DMS79 (cell line): ENCODE measurements at places on chromosomes 16 and 17.
A peak's percentile ranks its signal among the peaks of the same experiment; 100 is the strongest.

- no peak for DNase-seq
Measured at GRCh38 chr17:32155896-32156295, 13.6 kb downstream of the RHOT1 start.

- no peak for DNase-seq
Measured at GRCh38 chr17:47188271-47188875, 722 bp downstream of the CDC27 start.

DNA sequence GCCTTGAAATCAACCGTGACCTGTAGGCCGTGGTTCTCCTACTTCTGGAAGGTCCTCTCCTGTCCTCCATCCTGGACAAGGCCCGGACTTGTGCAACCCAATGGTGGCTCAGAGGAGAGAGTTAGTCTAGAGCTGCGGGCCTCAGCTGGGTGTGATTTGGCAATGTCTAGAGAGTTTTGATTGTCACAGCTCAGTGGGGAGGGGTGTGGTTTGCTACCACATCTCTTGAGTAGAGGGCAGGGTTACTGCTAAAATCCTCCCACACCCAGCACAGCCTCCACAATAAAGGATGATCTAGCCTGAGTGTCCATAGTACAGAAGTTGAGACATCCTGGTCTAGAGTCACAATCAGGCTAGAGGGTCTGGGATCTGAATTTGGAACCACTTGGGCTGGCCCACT lies 40.3 kb downstream of the MYH13 start:
- DNase-seq: no peak

DNA sequence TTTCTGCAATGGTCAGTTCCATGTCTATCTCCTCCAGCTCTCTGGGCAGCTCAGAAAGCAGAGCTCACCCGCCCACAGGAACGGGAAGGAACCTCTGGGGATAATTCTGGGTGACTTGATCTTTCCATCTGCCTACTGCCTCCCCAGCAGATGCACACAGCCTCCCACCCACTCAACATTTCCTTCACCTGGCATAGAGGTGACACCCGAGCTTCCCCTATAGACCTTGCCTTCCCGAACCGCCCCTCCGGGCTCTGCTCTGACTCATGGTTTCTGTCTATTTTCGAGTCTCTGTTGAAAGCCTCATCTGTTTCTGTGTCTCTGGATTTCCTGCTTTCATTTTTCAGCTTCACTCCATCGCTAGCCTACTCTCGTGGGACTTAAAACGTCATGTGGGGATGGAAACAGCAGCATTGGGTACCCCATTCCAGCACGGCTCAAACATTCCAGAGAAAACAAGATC lies 11.4 kb downstream of the GGA3 start:
- DNase-seq: no peak

- no peak for DNase-seq
Measured at GRCh38 chr17:19386974-19387920, at the start of gene MFAP4. Gene MFAP4, minus strand, starts transcription at chr17:19387190. Its CDS starts 35 bp downstream, at chr17:19387155.

DNA sequence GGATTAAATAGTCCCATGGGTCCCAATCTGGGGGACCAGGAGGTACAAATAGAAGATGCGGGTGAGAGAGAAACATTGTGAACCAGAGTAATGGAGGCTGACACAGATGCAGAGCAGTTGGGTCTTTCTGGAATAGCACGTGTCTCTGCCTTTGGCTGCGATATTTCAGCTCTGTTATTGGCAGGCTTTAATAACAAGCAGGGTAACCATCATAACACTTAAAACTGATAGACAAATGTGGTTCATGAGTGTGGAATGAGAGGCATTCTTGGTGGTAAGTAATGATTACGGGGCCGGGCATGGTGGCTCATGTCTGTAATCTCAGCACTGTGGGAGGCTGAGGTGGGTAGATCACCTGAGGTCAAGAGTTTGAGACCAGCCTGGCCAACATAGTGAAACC lies 110.3 kb downstream of the SNX29 start:
- DNase-seq: no peak

DNA sequence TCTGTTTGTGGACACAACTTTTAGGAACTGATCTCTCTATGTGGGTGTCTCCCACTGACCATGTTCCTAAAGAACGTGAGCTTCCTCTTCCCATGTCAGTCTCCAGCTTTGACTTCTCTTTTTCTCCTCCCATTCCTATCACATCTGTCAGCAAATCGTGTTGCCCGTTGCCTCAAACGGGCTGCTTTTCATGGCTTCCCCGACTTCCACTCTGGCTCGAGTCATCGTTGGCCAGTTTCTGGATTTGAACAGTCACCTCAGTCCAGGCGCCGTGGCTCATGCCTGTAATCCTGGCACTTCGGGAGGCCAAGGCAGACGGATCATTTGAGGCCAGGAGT lies 5.4 kb downstream of the ABCC1 start:
- DNase-seq: no peak

GRCh38 chr16:71811261-71811803 lies 2.7 kb upstream of the AP1G1 start:
- no peak for DNase-seq

- no peak for DNase-seq
Measured at GRCh38 chr17:75542229-75542628, 16.7 kb downstream of the LLGL2 start.

GRCh38 chr16:71383054-71383773 lies 24.7 kb downstream of the CALB2 start:
- no peak for DNase-seq

GRCh38 chr17:63659850-63660249 lies 37.6 kb downstream of the MAP3K3 start:
- DNase-seq: no peak

DNA sequence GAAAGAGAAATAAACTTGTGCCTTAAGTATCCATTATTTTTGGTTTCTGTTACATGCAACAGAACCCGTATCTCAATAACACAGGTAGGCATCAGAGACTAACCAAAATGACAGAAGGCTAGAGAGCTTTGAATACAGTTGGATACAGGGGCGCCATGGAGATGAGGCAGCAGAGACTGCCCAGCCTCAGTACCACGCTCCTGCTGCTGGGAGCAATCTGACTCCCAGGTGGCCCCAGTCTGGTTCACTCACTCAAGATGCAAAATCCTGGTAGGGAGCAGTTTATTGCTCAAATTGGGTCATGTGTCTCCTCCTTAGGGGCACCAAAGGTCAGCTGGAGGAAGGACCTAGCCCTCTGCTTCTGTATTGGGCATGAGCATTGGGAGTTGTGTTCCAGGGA lies 218.9 kb downstream of the USP22 start:
- no peak for DNase-seq

DNA sequence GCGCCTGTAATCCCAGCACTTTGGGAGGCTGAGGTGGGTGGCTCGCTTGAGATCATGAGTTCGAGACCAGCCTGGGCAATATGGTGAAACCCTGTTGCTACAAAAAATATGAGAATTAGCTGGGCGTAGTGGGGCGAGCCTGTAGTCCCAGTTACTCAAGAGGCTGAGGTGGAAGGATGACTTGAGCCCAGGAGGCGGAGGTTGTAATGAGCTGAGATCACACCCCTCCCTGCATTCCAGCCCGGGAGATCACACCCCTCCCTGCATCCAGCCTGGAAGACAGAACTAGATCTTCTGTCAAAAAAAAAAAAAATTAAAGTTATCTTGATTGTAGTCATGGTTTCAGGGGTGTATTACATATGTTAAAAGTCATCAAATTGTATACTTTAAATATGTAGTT lies 26.8 kb upstream of the GLG1 start:
- no peak for DNase-seq

GRCh38 chr17:47931848-47932247 lies 9.5 kb upstream of the PNPO start:
- DNase-seq: no peak

DNA sequence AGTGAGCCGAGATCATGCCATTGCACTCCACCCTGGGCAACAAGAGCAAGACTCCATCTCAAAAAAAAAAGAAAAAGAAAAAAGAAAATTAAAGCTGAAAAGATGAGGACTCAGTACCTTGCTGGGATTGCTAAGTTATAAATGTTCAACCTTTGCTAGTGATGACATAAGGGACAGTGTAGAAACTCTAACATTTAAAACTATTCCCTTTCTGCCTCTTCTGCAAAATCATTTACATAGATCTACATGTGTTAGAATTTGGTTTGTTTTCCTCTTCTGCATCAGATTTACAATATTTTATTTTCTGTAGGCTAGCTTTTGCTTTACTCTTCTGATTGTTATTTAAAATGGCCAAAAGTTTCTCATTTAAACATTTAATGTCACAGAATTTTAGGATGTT lies 49.5 kb upstream of the HAS3 start:
- DNase-seq: no peak

DNA sequence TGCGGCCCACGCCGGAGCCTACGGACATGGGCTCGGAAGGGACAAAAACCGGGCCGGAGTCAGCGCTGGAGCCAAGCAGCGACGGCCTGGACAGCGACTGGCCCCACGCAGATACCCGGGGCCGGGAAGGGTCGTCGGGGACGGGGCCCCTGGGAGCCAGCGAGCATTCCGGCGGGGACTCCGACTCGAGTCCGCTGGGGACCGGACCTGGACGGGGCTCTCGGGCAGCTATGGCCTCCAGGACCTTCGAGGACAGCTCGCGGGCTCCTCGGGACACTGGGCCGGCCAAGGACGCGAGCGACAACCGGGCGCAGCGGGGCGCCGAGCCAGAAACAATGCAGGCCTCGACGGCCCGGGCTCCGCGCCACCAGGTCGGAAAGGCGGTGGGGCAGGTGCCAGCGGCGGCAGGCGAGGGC lies 1.0 kb downstream of the MYO15B start:
- no peak for DNase-seq

DNA sequence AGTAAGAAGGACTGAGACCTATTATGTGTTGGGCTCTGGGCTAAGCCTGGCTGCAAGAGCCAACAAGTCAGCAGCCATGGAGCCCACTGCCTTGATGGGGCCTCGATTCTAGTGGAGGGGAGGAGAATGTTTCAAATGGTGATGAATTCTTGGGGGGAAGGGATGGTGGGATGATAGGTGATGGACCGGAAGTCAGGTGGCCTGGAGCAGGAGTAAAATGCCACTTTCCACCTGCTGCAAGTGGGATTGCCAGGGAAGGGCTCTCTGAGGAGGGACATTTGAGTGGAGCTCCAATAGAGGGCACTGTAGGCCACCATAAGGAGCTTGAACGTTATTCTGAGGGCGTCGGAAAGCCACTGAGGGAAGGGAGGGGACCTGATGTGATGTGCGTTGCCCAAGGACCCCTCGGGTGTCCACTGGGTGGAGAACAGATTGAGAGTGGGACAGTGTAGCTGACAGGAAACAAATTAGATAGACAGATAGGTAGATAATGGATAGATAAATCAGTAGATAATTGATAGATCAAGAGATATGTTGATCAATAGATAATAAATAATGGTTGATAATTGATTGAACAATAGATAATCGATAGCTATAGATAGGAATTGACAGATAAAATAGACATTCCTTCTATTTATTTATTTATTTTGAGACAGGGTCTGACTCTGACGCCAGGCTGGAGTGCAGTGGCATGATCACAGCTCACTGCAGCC lies 18.2 kb upstream of the NXPH3 start:
- peak; percentile 26 for DNase-seq

- DNase-seq: no peak
Measured at GRCh38 chr16:88539652-88540345, 30.4 kb upstream of the ZC3H18 start.

DNA sequence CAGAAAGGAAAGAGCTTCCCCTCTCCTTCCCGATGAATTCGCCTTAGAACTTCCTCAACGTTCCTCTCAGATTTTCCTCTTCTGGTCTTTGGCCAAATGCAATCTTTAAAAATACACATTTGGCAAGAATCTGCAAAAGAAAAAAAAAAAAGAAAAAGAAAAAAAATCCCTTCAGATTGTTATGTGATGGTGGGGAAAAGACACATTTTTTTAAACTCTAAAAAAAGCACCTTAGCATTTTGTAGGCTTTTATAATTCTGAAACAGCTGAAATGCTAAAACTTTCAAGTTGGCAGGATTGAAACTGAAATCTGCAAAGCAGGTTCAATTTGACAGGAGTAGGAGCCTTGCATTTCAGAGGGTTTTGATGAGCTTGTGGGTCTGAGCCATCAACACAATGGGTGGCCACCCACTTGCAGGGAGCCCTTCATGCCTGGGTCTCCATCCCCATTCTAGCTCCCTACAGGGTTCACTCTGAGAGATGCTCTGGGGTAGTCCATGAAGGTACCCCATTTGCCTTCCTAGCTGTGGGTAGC lies 33.1 kb downstream of the CACNG3 start:
- no peak for DNase-seq

DNA sequence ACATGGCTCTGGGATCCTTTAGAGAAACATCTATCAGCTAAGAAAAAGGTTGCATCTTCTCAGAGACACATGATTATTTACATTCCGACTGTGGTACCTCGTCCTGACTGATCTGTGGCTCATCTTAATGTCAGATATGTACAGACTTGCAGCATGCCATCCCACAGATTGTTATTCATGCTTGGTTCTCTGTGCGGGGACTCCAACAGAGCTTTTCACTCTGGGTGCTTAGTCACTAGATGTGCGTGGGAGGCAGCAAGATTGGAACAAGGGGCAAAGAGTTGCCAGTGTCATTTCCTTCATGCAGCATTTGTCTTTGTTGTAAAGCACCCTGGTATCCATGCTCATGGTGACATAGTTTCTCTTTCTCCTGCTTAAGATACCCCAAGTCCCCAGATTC lies 179.1 kb upstream of the CACNG5 start:
- DNase-seq: no peak

DNA sequence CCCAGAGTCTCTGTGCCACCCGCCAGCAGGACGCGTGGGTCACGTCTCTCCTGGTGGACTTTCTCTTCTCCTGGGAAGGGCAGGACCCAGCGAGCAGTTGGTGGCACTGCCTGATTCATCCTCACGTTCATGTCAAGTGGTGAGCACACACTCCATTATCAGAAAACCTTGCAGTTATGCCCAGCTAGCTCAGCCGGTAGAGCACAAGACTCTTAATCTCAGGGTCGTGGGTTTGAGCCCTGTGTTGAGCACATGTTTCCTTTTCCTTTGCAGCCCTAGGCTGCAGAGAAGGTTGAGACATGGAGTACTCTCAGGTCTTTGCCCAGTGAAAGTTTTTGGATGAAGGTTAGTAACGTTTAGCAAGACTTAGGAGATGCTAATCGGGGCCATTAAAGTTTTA lies 8.0 kb downstream of the OR1F1 start:
- no peak for DNase-seq
